ENCODE measurements at places on chromosomes 5 and 9.

- no peak for DNase-seq
Observed at GRCh38 chr5:136235321-136235720, 42.4 kb upstream of the SMIM32 start.

DNA sequence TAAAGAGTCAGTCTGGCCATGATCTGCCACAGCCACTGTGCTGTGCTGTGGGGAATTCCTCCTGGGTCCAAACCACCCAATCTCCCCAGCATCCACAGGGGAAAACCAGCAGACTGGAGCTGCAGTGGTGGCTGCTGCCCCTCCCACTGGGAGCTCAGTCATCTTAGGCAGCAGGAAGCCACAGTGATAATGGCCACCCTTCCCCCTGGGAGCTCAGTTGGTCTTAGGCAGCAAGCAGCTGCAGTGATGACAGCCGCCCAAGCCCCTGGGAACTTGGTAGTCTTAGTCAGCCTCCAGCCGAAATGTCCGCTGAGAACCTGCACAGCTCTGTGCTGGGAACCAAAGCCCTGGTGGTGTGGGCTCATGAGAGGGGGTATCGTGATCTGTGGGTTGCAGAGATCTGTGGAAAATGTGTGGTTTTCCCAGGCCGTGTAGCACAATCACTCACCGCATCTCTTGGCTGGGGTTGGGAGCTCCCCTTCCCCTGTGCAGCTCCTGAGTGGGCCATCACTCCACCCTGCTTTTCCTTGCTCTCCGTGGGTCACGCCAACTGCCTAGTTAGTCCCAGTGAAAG, 38.4 kb upstream of the SMIM15 start:
- DNase-seq = no peak

DNA sequence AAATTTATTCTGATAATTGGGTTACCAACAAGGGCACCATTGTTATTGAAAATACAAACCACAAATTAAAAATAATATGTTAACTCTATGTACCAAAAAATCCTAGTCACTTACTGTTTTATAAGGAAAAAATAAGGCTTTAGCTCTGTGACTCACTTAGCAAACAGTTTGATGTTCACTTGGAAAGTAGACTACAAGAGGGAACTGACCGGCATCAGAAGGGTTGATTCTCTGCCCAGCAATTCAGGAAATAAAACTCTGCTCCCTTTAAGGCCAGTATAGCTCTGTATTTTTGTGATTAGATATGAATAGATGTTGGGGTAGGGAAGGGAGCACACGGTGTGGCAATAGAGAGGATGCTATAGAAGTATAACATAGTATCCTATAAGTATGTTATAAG, 671.3 kb downstream of the LRRC70 start:
- DNase-seq = no peak

- no peak for DNase-seq
Observed at GRCh38 chr9:116208417-116209232, 55.0 kb downstream of the PAPPA start.

GRCh38 chr5:170430866-170431437, 41.8 kb upstream of the KCNMB1 start:
- DNase-seq = no peak

DNA sequence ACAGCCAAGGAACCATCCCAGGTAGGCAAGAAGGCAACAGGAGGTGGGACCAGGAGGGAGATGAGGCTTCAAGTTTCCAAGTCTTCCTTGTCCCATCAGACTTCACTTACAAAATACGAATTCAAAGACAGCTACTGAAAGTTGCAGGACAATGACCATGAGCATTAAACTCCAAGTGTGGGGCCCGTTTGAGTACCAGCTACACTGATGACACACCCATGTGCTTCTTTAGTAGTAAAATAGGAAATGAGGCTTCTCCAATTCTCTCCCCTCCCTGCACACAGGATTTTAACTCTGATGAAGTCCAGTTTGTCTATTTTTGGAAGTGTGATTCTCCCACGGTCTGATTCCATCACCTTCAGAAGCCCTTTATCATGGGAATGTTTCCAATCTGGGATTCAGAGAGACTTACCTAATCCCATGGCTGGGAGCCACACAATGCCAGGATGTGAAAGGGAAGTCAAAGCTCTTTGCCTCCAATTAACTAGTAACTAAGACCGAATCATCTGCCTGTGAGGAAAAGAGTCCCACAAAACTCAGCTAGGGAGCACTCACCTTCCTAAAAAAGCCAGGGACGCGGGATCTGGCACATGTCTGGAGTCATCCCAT, 222.8 kb upstream of the MSX2 start:
- no peak for DNase-seq

DNA sequence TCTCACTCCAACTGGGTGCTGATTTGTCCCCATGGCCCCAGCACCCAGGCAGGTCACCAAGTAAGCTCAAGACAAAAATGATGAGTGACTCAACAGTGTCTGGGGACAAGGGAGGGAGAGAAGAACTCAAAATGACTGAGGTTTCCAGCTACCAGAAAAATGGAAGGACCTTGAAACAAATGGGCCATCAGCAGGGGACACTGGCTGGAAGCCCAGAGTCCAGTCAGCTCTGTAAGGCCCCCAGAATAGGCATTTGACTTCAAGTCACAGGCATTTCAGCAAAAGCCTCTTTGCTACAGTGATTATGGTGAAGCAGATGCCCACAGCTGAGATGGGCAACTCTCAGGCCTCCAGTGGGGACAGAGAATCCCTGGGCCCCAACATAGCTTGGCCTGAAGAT, 139.0 kb upstream of the GABRP start:
- DNase-seq = no peak

GRCh38 chr9:127086771-127087170, 35.7 kb downstream of the ANGPTL2 start:
- peak; percentile 34 for DNase-seq

DNA sequence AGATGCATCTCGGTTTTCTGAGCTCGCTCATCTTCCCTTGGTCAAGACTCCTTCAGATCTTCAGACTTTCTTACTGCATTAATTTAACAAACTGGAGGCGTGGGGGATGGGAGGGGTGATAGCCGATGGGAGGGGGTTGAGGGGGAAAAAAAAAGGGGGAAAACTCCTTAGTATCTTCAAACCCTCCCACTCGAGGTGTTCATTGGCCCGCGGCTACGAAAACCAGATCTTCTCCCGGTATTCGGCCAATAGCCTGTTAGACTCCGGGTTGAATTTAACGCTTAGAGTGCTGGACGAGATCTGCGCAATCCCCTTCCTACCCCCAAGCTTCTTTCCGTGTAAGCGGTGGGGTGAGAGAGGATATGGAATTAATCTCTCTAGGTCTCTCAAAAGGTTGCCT, 689 bp upstream of the GLRA1 start:
- DNase-seq = no peak

DNA sequence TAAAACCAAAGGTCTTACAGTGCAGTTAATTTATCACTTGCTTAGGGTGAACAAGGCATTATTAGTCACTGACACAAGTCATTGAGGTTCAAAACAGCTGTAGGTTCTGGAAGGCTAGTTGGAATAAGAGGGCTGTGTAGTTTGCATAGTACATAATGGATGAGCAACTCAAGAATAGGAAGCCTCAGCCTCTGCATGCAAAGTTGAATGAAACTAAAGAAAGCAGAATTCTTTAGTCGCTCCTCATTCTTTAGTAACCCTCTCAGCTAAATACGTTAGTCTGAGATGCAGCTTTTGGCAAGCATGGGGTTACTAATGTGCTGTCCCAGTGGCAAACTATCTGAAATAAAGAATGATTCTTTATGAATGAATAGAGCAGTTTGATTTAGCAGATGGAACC, 74.2 kb downstream of the ADGRV1 start:
- DNase-seq = no peak

DNA sequence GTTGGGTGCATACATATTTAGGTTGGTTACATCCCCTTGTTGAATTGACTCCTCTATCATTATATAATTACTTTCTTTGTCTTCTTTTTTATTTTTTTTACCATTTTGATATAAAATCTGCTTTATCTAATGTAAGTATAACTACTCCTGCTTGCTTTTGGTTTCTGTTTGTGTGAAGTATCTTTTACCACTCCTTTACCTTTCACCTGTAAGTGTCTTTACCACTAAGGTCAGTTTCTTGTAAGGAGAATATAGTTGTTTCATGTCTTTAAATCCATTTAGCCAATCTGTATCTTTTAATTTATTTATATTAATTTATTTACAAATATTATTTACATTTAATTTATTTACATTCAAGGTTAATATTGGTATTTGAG, 33.0 kb downstream of the INSL4 start:
- no peak for DNase-seq

DNA sequence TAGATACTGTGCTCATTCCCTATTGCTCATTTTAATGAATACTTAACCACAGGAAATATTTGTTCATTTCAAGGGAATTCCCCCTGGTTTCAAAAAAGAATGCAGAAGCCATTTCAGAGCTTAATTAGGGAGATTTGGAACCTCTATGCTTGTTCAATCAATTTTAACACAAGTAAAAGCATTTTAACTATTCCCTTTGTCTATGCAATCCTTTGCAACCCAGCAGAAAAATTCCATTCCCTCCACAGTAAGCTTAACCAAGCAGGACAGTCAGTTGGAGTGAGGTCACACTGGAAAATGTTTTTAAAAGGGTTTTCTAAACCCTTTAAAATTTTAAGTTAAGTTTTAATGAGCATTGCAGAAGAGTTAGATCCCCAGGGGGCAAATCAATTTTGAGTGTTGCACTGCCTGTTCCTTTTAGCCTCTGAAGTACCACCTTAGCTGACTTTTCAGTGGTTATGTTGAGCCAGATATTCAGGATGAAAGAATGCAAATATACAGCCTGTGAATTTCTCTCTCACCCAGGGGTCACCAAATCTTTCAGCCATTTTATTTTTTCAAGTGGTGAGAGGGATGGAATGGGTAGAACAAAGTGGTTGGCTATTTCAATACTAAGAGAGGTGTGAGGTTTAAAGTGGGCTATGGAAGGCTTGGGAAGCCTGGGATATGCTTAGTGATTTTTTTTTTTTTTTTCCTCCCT, 356.2 kb upstream of the NUDT12 start:
- DNase-seq = no peak

DNA sequence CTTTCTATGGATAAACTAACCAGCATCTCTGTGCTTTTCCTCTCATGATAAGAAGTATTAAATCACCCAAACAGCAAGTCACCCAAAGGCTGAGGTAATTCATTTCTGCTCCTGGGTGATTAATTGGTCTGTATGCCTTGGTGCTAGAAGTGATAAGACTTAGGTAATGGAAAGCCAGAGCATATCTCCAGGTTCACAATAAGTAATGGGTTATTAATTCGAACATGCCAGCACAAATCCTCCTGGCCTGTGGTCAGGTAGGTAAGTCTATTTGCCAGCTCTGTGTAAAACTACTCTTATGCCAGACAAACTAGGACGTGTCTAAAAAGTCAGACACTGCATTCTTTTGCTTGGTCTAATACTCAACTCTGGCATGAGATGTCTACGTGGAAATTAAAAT, 11.2 kb upstream of the ENC1 start:
- DNase-seq = no peak

DNA sequence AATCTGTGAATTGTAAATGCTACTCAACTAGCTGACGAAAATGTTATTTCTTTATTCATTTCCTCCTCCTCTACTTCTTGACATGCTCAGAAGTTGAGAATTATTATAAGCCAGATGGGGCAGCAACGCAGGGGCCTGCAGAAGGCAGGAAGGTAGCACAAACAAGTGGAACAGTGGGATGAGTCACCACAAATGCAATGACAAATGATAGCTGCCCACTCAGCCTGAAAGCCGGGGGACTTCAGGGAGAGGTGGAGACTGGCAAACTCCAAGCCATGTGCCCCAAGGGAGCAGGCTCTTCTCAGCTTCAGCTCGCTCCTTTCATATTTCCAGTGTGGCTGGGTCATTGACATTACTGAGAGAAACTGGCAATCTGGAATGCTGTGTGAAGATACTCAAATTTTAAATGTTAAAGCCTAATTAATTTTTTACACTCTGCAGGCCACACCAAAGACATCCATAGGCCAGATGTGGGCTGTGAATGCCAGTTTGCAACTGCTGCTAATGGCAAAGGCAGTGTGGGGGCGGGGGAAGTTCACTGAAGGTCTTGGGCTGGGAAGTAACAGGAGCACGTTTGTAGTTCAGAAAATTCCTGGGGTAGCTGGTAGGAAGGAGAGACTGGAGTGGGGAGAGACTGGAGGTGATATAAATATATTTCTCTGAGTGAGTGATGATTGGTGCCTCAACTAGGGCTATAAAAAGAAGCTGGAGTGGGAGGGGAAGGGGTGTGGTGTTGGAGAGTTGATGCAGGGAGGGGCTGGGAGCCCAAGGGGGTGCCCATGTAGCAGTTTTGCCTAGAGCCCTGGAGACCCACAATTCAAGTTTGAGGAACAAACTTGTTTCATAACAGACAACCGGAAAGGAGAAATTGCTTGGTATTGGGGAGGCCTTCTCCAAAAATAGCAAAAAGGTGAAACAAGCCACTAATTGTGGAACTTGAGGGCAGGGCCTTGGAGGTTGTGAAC, 20.8 kb upstream of the ADRB2 start:
- no peak for DNase-seq

- DNase-seq = no peak
Observed at GRCh38 chr9:107612136-107612535, 122.6 kb upstream of the KLF4 start.

GRCh38 chr5:101326766-101327165, 423.7 kb upstream of the ST8SIA4 start:
- no peak for DNase-seq

DNA sequence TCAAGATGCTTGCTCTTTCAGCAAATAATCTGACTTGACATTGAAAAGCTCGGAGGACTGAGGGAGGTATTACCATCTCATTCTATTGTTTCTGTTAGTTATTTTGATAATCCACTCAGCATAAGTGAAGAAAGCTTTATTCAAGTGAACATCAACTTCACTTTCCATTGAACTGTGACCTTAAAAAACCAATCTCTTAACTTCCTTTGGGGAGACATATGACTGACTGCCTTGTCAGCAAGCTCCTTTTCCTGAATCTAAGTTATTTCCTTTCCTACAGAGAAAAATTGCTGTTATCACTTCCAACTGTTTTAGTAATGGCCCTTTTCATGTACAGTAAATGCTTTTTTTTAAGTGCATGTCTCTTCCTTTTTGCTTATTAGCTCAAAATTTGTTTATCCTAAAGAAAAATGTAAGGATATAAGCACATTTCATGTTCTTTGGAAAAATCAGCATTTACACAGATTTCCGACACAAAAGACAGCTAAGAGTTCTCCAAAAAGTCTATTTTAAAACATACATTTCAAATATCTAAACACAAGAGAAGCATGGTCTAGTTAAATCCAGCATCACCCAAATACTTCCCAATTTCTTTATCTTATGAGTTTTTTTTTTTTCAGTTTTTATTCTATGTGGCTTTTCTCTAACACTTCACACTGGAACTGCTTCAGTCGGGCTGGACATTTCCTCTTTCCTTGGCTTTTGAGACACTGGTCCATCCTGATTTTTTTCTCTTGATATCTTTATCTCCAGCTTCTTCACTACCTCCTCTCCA, 117.9 kb upstream of the DAB2 start:
- DNase-seq = no peak

- DNase-seq = no peak
Observed at GRCh38 chr5:113321276-113321675, 113.5 kb downstream of the TSSK1B start.
